ENCODE measurements at places on chromosomes 1 and 21.

- no peak for DNase-seq
Observed at GRCh38 chr1:67175530-67176087, 9.4 kb downstream of the IL23R start.

GRCh38 chr1:206678490-206678889 is 6.2 kb upstream of the MAPKAPK2 start:
- no peak for DNase-seq

GRCh38 chr1:161342177-161342576 is 25.5 kb downstream of the CFAP126 start:
- no peak for DNase-seq

GRCh38 chr21:45284456-45284741 is 3.3 kb downstream of the POFUT2 start:
- DNase-seq: no peak

DNA sequence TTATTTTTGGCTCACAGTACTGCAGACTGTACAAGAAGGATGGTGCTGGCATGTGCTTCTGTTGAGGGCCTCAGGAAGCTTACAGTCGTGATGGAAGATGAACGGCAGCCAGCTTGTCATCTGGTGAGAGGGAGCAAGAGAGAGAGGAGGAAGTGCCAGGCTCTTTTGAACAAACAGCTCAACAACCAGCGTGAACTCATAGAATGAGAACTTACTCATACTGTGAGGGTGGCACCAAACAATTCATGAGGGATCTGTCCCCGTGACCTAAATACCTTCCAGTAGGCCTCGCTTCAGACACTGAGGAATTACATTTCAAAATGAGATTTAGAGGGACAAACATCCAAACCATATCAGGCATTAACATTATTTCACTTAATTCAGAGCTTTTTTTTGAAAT is 84.7 kb downstream of the PKN2 start:
- DNase-seq: no peak

DNA sequence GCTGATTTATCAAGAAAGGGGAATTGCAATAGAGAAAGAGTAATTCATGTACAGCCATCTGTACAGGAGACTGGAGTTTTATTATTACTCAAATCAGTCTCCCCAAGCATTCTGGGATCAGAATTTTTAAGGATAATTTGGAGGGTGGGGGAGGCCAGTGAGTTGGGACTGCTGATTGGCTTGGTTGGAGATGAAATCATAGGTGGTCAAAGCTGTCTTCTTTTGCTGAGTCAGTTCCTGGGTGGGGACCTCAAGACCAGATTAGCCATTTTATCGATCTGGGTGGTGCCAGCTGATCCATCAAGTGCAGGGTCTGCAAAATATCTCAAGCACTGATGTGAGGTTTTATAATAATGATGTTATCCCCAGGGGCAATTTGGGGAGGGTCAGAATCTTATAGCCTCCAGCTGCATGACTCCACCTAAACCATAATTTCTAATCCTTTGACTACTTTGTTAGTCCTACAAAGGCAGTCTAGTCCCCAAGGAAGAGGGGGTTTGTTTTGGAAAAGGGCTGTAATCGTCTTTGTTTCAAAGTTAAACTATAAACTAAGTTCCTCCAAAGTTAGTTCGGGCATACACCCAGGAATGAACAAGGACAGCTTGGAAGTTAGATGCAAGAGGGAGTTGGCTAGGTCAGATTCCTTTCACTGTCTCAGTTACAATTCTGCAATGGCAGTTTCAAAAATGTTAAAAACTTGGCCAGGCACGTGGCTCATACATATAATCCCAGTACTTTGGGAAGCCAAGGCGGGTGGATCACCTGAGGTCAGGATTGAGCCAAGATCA is 16.9 kb upstream of the RAB3B start:
- DNase-seq: no peak

- no peak for DNase-seq
Observed at GRCh38 chr21:18356801-18357200, 46.8 kb downstream of the TMPRSS15 start.

- DNase-seq: no peak
Observed at GRCh38 chr1:4317207-4317606, 337.2 kb upstream of the AJAP1 start.

GRCh38 chr1:176440176-176440575 is 22.8 kb upstream of the PAPPA2 start:
- DNase-seq: no peak

DNA sequence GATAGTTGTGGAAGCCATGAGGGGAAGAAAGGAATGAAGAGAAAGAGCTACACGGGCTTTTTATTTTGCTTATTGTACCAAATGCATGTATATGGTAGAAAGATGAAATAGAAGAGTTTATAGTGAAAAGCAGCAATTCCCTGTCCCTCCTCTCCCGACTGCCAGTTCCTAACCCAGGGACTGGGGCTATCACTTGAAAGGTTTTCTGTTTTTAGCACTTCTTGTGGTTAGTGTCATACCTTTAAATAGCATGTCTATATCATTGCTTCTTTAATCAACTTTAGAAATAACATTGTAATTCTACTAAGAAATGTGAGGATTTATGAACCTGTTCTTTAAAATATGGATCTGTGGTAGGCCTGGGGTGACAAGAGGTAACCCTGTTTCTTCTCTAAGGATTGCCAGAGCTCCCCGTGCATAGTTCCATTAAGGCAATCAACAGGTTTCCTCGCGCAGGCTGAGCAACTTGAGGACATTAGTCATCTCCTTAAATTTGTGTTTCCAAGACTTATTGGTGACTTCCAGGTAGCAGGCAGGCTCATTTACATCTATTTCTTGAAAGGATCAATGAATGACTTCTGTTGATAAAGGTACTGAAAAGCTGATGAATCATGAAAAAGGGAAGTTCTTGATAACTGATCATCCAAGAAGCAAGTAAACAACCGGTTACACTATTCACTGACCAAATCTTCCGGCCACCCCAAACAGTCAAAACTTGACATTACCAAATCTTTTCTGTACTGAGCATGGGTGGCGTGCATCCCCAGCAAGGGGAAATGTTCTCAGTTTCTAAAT is 37.8 kb upstream of the S1PR1 start:
- no peak for DNase-seq

- DNase-seq: no peak
Observed at GRCh38 chr1:202860744-202861419, 28.1 kb downstream of the RABIF start.

DNA sequence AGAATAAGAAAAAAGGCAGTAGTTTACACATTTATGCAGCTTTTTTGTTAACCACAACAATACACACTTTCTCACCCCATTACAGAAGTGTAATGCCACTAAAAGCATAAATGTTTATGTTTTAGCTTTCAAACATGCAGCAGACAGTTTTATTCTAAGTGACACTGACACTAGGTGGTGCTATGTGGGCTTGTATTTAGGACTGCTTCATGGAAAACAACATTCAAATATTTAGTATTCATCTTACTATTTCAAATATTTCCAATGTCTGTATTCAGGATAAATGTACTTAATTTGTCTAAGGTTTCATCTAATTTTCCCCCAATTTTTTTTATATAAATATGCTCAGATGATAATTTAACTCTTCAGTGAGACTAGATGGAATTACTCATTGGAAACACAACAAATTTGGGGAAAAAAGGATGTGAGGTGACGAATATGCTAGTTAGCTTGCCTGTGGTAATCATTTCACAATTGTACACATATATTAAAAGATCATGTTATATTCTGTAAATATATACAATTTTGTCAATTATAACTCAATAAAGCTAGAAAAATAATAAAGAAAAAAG is 71.4 kb downstream of the USP1 start:
- DNase-seq: peak; percentile 11

DNA sequence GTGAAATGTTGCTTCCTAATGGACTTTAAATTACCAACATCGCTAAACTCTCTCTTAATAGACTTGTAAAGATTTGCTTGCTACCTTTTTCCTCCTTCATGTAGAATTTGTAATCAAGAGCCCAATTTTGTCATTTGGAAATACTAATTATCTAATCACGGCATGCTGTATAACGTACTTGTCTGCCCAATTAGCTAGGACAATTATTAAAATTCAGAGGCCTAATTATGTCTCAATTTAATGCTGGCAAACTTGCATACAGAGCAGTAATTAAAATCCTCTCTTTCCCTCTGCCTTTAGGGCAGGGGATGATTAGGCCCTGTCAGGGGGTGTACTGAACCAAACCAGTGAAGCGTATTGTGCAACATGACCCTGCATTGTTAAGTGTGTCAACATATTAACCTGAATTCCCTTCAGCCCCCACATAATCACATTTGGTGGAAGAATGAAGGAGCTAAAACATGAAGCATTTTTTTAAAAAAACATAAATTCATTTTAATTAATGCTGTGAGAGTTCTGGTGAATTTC is 137.4 kb upstream of the BARHL2 start:
- DNase-seq: no peak

DNA sequence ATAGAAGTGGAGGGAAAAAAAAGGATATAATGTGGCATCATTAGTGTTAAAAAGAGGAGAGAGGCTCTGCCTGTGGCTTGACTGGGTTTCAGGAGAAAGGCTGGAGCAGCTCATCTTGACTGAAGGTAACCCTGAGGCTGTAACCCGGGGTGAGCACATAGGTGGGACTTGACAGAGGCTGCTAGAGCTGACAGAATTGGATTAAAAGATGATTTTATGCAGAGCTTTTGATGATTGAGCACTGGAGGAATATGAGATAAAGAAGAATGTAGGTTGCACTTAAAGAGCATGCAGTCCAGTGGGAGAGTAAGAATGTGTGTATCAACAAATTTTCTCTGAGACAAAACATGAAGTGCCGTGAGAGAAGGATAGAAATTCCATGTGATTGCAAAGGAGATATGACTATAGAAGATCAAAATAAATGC is 17.3 kb downstream of the LAMC1 start:
- DNase-seq: no peak

DNA sequence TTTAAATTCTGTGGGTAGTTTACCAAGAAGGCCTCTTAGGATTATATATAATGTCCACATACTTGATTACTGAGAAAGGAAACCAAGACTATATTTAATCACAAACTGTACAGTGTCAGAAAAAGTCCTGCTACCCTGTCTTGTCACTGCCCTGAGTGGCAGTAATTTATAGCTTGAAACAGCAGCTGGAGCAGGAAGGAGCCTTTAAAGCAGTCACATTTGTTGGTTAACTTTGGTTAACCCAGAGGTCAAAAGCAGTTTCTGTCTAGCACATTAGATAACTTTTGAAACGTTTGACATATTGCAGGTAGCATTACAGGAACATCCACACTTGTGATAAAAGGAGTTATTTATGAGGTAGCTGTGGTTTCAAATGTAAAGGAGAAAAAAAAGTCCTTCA is 161.7 kb downstream of the ROR1 start:
- DNase-seq: no peak

DNA sequence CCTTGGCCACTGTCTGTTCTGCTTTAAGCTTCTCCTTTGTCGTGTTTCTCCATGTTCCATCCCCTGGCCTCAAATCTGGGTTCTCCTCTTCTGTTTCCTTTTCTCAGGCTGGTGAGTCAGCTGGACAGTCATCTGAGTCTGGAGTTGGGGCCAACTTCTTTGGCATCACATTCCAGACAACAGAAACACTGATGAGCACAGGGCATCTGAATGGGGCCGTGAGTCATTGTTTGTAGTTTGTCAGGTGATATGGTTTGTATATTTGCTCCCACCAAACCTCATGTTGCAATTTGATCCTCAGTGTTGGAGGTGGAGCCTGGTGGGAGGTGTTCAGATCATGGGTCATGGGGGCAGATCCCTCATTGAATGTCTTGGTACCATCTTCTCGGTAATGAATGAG is 14.3 kb upstream of the OLIG2 start:
- DNase-seq: peak; percentile 16

DNA sequence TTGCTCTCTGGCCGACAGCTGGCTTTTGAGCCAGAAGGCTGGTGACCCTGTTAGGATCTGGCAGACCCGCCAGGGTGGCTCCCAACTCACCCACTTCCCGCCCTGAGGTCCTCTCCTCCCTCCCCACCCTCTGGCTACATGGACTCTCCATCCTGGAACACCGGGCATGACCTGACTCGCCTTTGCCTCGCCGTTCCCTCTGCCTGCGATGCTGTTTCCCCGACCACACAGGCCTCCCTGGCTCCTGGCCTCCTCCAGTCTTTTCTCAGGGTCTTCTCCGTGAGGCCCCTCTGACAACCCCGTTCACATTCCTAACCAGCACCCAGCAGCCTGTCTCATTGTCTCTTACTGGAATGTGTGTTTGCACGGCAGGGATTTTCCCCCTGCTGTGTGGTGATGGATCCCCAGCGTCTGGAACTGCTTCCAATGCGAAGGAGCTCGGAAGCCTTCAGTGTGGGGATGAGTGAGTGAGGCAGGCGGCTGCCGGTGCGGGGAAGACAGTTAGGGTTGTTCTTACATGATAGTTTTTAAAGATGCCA is 46.0 kb upstream of the POFUT2 start:
- DNase-seq: no peak

DNA sequence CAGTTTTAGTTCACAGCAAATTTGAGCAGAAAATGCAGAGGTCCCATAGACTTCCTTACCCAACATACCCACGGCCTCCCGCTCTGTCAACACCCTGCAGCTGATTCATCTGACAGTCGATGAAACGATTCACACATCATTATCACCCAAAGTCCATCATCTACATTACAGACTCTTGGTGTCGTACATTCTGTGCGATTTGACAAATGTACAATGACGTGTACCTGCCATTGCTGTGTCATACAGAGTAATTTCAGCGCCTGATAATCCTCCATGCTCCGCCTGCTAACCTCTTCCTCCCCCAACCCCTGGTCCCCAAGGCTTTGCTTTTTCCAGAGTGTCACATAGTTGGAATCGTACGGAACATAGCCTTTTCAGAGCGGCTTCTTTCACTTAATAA is 94.7 kb upstream of the SLC25A33 start:
- DNase-seq: no peak

DNA sequence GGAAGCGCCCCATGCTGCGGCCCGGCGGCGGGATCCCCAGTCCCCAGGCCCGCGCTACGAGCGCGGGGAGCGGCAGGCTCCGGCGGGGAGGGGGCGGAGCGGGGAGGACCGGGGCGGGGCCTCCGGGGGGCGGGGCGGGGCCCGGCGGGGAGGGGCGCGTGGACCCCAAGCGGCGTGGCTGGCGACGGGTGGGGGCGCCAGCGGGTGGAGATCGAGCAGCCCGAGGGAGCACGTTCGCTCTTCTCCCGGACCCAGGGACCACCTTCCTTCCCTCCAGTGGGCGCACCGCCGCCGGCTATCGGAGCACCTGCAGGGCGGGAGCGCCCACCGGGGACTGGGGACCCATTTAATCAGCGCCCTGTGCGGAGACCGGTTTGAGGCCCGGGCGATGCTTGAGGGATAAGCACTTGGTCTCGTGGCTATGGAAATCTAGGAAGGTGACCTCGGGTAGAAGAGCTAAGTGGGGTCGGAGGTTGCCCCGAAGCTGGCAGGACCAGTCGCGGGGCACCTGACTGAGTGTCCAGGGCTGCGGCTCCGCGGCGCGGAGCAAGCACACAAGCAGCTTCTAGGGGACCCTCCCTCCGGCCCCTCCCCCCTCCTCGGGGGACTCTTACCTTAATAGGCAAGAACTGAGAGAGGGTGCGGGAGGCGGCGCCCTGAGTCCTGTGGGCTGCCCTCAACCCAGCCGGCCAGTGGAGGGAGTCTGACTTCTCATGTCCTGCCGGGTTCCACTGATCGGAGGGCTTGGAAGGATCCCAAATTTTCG is at the start of gene TSPAN2:
TSPAN2 (minus strand) TSS at position 84 of the 766 bp plus-strand sequence; CDS start at position 13, 71 bp downstream.
- peak; percentile 20 for DNase-seq

GRCh38 chr1:218633238-218633988 is 288.3 kb downstream of the TGFB2 start:
- DNase-seq: no peak

GRCh38 chr1:233561708-233562426 is 52.0 kb upstream of the KCNK1 start:
- no peak for DNase-seq
